ENCODE measurements at places on chromosomes 7 and 10.

GRCh38 chr7:29102558-29103151 lies 43.7 kb downstream of the CPVL start:
- DNase-seq: no peak

DNA sequence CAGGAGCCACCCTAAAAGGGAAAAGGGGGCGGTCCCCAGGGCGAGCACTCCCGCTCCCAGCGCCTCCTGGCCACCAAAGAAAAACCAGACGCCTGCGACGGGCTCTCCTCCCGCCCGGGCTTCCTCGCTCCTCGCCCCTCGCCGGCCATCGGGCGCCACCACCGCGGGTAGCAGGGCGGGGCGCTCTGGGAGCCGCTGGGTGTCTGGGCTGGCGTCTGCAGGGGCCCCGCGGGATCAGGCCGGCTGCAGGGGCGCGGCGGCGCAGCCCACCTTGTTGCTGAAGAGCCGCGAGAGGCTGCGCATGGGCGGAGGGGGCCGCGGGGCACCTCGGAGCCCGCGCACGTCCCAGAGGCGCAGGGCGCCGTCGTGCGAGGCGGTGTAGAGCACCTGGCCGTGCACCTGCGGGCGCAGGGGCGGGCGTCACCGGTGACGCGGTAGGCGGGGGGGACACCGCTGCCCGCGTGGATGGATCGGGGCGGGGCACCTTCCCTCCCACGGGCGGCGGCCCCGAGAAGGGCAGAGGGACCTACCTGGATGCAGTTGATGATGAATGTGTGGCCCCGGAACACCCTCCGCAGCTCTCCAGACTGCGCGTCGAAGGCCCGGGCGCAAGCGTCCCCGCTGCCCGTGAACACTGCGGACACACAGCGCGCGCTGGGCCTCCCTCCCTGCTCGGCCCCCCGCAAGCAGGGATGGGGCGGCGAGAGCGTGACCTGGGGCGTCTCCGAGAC lies 28.3 kb downstream of the WDR86 start:
- DNase-seq: peak; percentile 58

- DNase-seq: no peak
These were observed 892.9 kb downstream of the LRMDA start for GRCh38 chr10:76324283-76324682.

- DNase-seq: no peak
These were observed 14.9 kb downstream of the ADCY1 start for GRCh38 chr7:45589061-45589460.

- no peak for DNase-seq
These were observed 95.0 kb downstream of the FRMD4A start for GRCh38 chr10:14235566-14236195.
